Right kidney (tissue), 9 donors: ENCODE measurements at places on chromosomes 13 and 19.

DNA sequence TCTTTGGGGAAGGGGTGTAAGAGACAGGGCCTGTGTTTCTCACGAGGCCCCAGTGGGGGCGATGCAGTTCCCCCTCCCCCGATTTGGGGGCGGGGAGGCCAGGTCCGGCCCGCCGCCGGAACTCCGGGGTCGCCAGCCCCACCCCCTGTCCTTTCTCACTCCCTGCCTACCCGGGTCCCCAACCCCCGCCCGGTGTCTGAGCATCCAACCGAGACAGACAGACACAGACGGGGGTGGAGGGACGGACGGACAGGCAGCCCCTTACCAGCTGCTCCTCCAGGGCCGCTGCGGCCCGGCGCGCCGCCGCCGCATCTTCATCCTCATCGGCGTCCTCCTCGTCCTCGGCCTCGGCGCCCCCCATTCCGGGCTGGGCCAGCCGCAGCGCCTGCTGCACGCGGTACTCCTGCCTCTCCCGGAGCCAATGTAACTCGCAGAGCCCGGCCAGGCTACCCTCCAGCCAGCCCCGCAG lies 397 bp downstream of the DACT3 start:
- DNase-seq = peak; percentile 80

DNA sequence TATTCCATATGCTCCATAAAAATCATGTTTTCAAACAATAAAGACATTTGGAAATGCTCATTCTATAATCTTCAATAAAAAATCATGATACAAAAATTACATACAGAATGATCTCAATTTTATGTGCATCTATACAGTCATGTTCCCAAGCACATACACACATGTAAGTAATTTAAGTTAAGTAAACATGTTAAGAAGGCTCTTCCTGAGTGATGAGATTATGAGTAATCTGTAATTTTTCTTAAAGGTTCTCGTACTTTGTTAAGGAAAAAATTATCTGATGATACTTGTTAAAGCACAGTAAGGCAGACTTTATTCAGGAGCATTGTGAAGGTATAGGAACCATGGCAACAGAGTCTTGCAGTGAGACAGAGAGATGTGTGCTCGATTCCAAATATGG lies 30.0 kb upstream of the DLEU7 start:
- DNase-seq = no peak

- peak; percentile 90 for DNase-seq
Measured at GRCh38 chr19:13846557-13847406, 30.2 kb upstream of the NANOS3 start.

- DNase-seq = no peak
Measured at GRCh38 chr13:45623516-45624090, 8.1 kb upstream of the ERICH6B start.

- no peak for DNase-seq
Measured at GRCh38 chr13:84524586-84524985, 642.3 kb upstream of the SLITRK1 start.

- DNase-seq = no peak
Measured at GRCh38 chr19:39166571-39167391, 30.0 kb upstream of the NCCRP1 start.

GRCh38 chr13:106533101-106533942 lies 2.1 kb downstream of the EFNB2 start:
- DNase-seq = peak; percentile 91

DNA sequence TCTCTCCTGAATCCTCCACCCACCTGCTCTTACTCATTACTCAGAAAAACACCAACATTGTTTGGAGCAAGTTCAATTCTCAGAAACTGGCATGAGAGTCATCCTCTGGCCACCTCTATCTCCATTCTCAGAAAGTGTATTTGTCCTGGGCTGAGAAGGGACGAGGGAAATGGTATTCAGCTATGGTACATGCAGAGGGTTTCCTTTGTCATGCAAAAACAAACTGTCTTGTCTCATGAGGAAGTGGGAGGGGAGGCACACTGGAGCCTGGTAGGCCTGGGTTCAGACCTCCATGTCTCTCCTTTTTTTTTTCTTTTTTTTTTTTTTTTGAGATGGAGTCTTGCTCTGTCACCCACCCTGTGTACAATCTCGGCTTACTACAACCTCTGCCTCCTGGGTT lies 31.9 kb upstream of the LILRA2 start:
- DNase-seq = no peak

- DNase-seq = no peak
Measured at GRCh38 chr13:44730851-44731250, 154.7 kb upstream of the TSC22D1 start.

DNA sequence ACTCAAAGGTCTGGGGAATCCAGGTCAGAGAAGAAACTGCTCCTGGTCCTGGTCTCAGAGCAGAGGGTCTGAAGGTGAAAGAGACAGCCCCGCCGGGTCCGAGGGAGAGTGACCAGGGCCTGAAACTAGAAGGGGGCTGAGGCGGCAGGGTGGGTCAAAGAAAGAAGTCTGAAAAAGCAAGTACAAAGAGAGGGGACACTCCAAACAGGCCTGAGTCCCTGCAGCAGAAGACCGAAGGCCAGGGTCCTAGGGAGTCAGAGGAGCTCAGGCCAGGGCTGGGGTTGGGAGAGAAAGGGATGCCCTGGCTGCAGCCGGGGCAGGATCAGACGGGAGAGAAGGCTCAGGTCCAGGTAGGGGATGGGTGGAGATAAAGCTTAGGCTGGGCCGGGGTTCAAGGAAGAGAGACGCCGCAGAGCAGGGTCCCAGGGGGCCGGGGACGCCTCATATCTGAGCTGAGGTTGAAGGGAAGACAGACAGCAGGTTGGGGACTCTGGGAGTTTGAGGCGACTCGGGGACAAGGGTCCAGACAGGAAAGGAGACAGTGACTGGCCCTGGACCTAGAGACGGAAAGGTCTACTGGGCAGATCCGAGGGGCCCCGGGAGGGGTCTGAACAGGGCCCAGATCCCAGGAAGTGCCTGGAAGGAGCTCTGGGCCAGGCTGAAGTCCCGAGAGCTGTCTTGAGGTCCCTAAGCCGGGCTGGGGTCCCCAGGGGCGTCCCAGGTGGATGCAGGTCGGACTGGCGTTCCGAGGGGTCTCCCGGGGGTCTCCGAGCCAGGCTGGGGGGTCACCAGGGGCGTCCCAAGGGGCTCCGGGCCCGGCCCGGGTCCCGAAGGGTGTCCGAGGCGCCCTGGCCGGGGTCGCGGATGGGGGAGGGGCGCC lies 795 bp downstream of the MLLT1 start:
- peak; percentile 48 for DNase-seq

GRCh38 chr19:57334191-57334590 lies 13.9 kb downstream of the ZNF543 start:
- DNase-seq = no peak

DNA sequence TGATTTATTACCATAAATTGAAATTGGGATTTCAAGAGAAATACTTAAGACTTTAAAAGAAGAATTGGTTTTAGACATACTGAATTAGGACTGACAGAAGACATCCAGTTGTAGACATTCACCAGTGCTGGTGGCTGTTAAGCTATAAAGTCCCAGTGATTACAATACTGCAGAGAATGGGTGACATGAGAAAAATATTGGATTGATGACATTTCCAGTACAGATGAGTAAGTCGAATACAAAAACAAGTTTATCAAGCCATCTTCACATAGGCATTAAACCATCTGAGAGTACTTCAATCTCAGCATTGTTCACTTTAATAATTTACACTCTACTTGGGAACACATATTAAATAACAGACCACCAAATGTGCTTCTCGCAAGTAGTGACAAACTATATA lies 66.8 kb downstream of the TBC1D4 start:
- no peak for DNase-seq

DNA sequence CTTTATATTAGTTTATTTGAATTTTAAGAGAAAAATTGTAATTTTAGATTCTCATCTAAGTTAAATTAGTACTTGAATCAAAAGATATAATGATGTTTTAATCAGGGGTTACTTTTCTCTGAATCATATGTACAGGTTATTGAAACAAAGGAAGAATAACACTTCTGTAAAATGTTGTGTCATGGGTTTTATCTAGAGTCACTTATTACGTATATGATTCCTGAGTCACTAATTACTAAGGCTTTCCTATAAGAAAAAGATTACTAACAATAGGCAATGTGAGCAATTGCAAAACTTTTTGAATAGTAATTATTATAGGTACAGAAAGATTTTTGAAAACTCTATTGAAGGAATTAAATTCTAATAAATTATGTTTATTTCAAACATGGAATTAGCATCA lies 99.2 kb upstream of the KLF5 start:
- DNase-seq = no peak

DNA sequence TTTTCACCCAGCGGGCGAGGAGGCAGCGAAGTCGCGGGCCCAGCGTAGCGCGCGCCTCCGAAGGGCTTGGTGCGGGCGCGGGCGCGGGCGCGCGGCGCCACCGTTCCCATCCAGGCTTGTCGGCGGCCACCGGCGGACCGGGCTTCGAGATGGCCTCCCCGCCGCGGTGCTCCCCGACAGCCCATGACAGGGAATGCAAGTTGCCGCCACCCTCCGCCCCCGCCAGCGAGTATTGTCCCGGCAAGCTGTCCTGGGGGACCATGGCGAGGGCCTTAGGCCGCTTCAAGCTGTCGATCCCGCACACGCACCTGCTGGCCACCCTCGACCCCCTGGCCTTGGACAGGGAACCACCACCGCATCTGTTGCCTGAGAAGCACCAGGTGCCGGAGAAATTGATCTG lies at the start of gene WDR88:
Gene WDR88 (plus strand): TSS at position 94 of the 400 bp plus-strand sequence. CDS start 56 bp downstream, at position 150.
- no peak for DNase-seq
